ENCODE measurements at places on chromosomes 13 and 19. TPM values are rescaled to one million over a fixed set of nuclear protein-coding genes. Genes with fewer than 3 reads are reported as not detected.
A peak's percentile ranks its signal among the peaks of the same experiment; 100 is the strongest.

Gene NKPD1
- total RNA-seq, result 0.07 TPM

- H3K27me3 ChIP-seq, result peaks cover 6% of the 10 kb centered on the region
- H3K4me1 ChIP-seq, result no peaks in the 10 kb centered on the region
- peak; percentile 64 for DNase-seq
- H3K27ac ChIP-seq, result no peak overlapping the region
- H3K4me3 ChIP-seq, result no peak overlapping the region
Measured at GRCh38 chr19:18865973-18866799, 29.8 kb downstream of the CERS1 start.

DNA sequence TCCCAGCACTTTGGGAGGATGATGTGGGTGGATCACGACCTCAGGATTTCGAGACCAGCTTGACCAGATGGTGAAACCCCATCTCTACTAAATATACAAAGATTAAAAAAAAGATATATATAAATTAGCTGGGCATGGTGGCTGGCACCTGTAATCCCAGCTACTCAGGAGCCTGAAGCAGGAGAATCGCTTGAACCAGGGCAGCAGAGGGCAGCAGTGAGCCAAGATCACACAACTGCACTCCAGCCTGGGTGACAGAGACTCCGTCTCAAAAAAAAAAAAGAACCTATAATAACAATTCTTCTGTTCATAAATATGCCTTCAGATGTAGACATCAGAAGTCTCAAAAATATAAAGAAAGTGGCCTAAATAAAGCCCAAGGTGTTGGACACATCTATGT is 7.6 kb downstream of the ZNF737 start:
- DNase-seq, result no peak
- no peak overlapping the region for H3K27ac ChIP-seq
- H3K36me3 ChIP-seq, result peaks cover 2% of the 10 kb centered on the region
- H3K4me3 ChIP-seq, result no peak overlapping the region

- no peak overlapping the region for H3K27ac ChIP-seq
- no peaks in the 10 kb centered on the region for H3K4me1 ChIP-seq
- H3K27me3 ChIP-seq, result no peaks in the 10 kb centered on the region
Measured at GRCh38 chr13:30049692-30050091, 199.3 kb upstream of the UBL3 start.

DNA sequence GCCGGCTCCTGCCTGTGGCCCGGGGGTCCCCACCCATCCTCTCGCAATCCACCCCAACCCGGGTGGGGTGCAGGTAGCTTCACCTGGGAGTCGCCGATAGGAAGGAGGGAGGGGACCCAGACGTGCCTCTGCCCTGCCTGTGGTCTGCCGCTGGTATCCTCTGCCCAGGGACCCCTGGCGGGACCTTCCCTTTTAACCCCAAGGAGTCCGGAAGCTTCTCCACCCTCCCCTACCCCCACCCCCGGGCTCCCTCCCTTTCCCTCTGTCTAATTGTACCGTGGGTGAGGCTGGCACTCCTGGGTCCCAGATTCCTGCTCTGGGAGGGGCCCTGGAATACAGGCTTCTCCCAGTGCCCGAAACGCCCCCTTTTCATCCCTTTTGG is at the start of gene KLK10:
KLK10 (minus strand) TSS at position 166 of the 382 bp plus-strand sequence. CDS start 579 bp downstream, outside the sequence.
- no peak within 1 kb of the TSS for H3K27ac ChIP-seq
- H3K27me3 ChIP-seq, result peaks cover 26% of the 10 kb centered on the region
- no peaks in the 10 kb centered on the region for H3K36me3 ChIP-seq
- H3K4me3 ChIP-seq, result peak within 1 kb of the TSS; percentile 2
- no peak for DNase-seq

GRCh38 chr13:32409561-32410421 is 18.1 kb downstream of the N4BP2L1 start:
- no peak overlapping the region for H3K27ac ChIP-seq
- no peak for DNase-seq
- H3K4me3 ChIP-seq, result no peak overlapping the region
- H3K27me3 ChIP-seq, result no peaks in the 10 kb centered on the region

DNA sequence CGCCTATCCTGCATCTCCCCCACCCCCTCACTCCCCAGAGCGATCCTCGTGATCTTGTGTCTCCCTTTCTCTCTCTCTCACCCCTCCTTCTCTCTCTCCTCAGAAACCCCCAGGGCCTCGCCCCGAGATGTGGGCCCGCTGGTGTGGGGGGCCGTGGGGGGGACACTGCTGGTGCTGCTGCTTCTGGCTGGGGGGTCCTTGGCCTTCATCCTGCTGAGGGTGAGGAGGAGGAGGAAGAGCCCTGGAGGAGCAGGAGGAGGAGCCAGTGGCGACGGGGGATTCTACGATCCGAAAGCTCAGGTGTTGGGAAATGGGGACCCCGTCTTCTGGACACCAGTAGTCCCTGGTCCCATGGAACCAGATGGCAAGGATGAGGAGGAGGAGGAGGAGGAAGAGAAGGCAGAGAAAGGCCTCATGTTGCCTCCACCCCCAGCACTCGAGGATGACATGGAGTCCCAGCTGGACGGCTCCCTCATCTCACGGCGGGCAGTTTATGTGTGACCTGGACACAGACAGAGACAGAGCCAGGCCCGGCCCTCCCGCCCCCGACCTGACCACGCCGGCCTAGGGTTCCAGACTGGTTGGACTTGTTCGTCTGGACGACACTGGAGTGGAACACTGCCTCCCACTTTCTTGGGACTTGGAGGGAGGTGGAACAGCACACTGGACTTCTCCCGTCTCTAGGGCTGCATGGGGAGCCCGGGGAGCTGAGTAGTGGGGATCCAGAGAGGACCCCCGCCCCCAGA is 12.8 kb upstream of the TOMM40 start:
- H3K4me3 ChIP-seq, result no peak overlapping the region
- no peaks in the 10 kb centered on the region for H3K36me3 ChIP-seq

DNA sequence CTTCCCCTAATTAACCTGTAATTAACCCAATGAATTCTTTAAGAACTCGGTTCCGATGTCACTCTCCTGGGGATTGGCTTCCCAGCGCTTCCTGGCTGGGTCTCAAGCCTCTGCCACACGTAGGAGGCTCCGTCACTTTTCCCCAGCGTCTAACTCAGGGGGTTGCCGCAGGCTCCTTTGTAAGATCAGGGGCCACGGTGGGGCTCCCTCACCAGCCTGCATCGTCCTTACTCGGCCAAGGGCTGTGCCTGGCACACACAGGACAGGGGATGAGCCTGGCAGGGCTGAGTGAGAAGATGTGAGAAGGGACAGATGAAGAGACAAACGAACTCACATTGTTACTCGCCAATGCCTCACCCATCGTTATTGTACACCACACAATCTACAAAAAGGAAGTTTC is 20.9 kb upstream of the ATP11A start:
- DNase-seq, result no peak
- H3K27me3 ChIP-seq, result no peaks in the 10 kb centered on the region
- H3K4me3 ChIP-seq, result no peak overlapping the region

- H3K27me3 ChIP-seq, result no peaks in the 10 kb centered on the region
- DNase-seq, result peak; percentile 44
- no peak overlapping the region for H3K27ac ChIP-seq
- H3K4me1 ChIP-seq, result no peaks in the 10 kb centered on the region
- no peak overlapping the region for H3K4me3 ChIP-seq
- no peaks in the 10 kb centered on the region for H3K36me3 ChIP-seq
Measured at GRCh38 chr13:113904411-113904810, 40.5 kb upstream of the GAS6 start.
